ENCODE measurements at places on chromosomes 2 and 18.
A peak's percentile ranks its signal among the peaks of the same experiment; 100 is the strongest.

- DNase-seq: no peak
These were observed 22.1 kb downstream of the CENPA start for GRCh38 chr2:26807788-26808460.

DNA sequence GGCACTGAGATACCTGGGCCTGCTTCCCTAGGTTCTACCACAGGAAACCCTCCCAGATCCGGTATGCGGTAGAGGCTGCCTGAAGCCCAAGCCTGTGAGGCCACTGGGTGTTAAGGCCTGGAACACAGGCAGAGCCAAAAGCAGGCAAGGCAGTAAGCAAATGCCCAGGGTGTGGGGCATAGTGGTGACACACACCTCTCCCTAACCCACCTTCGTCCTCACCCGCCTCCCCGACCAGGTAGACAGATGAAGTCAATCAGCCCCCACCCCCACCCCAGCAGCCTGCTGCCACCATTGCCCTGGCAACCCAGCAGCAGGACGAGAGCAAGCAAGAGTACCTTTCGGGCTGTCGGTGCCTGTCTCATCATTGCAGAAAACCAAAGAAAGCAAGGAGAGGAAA is 6.1 kb downstream of the DCTN1 start:
- no peak for DNase-seq

- DNase-seq: no peak
These were observed 179.0 kb downstream of the SMAD7 start for GRCh38 chr18:48771641-48772375.

DNA sequence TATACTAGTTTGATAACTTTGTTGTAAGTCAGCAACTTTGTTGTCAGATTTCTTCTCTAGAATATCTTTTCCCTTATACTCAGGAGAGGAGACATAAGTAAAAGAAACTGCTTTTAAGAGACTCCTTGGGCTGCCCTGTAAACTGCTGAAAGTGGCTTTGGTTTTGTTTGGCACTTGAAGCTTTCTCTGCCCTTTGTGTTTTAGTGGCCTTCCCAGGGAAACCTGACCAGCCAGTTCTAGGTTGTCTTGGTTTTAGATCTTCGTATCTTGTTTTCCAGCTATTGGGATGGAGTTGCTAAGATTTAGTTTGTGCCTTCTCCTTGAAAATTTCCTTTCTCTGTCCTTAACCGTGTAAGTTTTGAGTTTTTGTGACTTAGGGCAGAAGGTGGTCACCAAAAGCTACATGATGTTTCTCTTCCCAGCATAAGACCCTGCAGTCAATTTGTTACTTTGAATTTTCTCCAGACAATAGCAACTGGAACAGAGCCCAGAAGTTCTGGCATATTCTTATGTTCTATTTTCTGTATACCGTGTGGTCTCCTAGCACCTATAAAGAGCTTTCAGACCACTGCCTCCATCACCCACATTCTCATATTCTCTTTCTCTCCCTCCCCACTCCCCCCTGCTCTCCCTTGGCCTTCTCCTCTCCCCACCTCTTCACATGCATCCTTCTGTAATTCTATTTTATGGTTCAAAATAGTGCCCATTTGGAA is 81.1 kb downstream of the BOLA3 start:
- no peak for DNase-seq

- no peak for DNase-seq
These were observed 50.5 kb upstream of the SLC1A4 start for GRCh38 chr2:64938607-64939285.

DNA sequence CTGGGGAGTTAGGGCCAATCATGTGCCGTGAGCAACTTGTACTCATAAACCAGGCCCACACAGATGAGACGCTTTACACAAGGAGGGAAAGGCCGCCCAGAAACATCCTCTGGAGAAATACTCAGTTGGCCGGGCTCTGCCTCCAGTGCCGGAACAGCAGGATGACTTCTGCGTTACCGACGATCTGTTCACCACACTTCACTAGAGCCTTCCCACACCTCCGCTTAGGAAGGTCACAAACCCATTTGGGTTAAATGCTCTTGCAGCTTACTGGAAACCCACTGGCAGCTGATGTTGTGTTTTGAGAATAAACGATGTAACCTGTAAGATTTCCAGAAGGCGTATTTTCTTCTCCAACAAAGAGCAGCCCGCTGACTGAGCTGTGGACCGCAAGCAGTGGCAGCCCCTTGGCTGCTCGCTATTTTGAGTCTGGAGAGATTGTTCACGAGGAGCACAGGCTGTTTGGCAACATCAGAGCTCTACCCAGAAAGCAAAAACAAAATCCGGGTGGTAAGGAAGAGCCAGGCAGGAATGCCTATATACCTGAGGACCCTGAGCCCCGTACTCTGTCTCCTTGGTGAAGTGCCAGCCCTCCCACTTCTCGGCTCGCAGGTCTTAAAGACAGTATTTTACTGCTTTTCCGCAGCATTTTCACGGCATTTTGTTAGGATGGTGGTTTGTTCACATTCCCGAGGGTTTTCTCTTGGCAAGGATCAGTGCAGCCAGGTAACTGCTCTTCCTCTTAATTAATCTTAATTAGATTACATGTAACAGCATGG is 44.0 kb downstream of the COLEC12 start:
- no peak for DNase-seq

DNA sequence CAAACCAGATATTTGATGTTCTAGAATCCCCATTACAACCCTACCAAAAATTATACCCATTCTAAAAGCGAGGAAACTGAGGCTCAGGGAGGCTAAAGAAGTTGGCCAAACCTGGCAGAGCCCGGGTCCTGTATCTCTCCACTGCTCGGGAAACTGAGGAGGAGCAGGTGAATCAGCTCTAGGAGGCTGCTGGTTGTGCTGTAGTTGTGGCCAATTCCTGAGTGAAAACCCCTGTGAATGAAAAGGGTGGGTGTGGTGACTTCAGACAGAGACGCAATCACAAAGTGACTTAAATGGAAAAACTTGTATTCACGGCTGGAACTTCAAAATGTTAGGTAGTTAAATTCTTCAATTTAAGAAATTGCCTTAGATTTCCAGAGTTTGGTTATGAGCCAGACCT is 105.7 kb upstream of the SEC11C start:
- DNase-seq: no peak

DNA sequence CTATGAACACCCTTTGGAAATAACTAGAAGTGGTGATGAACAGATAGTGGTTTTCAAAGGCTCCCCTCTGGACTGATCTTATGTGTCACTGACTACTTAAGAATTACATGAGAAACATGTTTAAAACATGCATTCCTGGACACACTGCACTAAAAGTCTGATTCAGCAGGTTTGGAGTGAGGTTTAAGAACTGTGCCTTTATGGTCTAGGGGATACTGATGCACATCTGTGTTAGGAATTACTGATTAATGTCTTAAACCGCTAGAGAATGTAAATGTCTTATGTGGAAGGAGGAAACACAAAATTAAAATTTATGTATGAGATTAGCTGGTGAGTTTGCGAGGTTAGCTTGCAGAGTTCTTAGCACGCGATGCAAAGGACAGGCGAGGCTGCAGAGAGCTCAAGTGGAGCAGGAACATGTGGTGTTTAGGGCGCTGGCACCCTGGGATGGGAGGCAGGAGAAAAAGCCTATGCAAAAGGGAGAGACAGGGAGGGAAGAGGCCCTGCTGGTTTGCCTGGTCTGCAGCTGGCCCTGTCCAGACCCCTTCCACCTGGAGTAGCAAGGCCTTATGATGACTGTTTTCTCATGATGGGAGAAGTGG is 11.7 kb downstream of the SH3YL1 start:
- no peak for DNase-seq

DNA sequence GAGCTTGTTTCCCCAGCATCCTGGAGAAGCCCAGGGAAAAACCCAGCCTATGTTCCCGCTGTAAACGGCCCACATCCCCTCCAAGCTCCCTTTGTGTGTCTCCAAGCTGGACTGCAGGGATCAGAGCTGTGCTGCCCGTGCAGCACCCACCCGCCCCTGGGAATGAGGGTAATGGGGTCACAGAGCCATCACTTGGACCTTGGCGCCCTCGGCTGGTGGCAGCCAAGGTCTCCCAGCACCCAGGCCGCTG is 670 bp upstream of the INPP5D start:
- no peak for DNase-seq

GRCh38 chr2:241932899-241933178 is 63.3 kb downstream of the RTP5 start:
- no peak for DNase-seq

DNA sequence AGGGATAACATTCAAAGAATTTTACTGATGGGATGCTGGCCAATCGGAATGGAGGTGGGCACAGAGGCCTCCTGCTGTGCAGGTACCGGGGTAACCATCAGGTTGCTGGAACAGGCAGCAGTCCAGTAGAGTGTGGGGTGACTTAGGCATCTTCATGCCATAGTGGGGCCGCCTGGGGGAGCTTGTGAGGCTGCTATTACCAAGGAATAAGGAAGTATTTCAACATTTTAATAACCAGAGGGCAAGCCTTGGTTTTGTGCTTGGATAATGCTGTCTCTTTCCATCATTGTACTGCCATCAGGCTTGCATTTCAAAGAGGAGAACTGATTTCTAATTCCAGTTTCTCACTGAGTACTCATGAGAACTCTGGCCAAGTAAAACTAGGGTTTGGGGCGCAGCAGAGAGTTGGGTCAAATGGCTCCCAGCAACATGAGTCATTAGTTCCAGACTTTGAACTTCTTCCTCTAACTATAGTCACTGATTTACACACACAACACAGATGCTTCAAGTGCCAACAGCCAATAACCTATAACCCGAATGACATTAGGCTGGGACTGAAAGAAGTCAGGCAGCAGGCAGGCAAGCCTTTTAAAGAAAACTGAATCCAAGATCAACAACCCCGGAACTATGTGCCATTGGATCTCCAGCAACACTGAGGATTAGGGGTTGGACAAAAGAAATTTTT is 56.1 kb upstream of the FHL2 start:
- DNase-seq: no peak

GRCh38 chr2:230267556-230267955 is 42.0 kb downstream of the SP140 start:
- DNase-seq: no peak

DNA sequence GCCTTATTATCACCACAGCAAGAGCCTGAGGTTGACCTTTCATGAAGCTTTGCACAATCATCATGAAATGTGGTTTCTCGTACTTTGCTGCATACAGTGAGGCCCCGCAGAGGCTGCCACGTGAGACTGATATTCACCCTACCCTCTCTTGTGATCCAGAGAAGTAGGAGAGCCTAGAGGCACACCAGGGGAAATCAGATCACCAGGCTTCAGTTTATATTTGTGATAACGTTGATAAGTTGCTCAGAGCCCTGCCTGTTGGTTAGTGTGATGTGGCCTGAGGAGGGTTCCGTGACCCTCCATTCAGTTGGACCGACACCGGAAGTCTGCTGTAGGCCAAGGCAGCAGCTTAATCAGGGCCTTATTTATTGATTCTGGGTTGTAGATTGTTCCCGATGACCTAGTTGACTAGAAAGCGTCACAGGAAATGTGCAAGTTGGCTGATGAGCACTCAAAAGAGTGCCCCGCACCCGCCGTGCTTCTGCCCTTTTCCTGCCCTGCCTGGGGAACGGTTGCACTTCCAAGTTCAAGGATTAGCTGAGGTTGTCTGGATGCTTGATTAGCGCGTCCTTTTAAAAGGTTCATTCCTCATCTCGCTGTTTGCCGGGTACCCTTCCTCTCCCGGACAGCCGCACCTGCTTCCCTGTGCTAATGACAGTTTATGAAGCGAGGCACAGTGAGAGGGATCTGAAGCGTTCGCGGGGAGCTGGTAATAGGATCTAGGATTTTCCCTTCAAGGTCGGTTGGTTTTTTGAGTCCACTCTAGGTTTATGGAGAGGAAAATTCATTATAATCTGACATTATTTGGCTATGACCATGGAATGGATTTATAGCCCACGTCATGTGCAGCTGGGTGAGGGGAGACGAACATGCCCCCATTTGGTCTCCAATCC is 146.4 kb downstream of the SH3RF3 start:
- DNase-seq: no peak

DNA sequence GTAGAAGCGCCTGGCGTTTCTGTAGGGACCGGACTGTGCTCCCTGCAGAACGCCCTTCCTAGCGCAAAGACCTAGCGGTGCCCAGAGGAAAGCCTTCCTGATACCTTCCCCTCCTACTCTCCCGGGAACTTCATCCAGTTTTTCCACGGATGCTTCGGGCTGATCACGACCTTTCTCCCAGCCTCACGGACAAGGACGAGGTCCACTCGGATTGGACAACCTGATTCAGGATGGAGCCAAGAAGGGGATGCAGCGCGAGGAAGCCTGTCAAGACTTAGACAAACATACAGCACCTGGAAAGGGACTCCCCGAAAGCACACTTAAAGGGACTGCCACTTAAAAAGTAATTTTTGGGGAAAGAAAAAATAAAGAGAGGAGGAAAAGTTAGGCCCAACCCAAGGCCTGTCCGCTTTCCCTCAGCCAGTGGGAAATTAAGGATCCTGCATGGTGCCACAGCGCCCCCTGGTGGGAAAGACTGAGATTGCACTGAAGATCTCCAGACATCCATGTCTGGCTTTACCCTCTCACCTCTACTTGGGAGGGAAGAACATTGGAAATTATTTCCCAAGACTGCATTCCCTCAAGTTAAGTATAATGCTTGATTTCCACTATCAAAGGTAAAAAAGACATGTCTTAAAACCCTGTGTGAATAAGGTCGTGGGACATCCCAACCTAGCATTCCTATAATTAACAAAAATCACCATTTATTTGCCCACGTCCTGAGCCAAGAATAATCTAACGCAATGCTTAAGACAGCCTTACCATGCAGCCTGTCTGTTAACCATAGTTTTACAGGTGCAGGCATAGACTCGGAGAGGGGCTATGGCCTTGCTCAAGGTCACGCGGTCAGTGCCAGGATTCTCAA is 13.4 kb upstream of the COPS8 start:
- peak; percentile 80 for DNase-seq

GRCh38 chr2:4094743-4095142 is 391.4 kb downstream of the DCDC2C start:
- no peak for DNase-seq

GRCh38 chr2:237720444-237720843 is 78.1 kb upstream of the RBM44 start:
- DNase-seq: no peak

- DNase-seq: no peak
These were observed 575 bp downstream of the TMEM150A start for GRCh38 chr2:85601771-85602475.

GRCh38 chr2:12722447-12723316 is 5.9 kb downstream of the TRIB2 start:
- no peak for DNase-seq

GRCh38 chr2:159573846-159574606 is 42.3 kb downstream of the BAZ2B start:
- DNase-seq: no peak

DNA sequence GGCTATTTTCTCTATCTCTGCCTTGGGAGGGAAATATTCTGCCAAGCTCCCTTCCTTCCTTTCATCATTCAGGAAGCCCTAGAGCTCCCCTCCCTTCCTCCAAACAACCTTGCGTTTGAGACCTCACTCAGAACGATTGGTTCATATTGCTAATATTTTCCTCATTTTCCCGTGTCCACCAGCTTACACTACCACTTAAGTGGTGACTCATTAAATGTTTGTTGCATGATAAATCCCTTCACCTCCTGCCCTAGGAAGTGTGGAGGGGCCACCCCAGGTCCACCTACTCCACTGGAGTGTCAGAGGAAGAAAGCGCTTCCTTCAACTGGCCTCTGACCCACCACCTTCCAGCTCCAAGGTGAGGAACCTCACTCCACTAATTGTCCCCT is 2.3 kb upstream of the LPIN2 start:
- no peak for DNase-seq
